ENCODE measurements at places on chromosomes 11 and 22. TPM values are rescaled to one million over a fixed set of nuclear protein-coding genes. Genes with fewer than 3 reads are reported as not detected.

The TRPT1 gene
- 37.6 TPM for total RNA-seq

DNA sequence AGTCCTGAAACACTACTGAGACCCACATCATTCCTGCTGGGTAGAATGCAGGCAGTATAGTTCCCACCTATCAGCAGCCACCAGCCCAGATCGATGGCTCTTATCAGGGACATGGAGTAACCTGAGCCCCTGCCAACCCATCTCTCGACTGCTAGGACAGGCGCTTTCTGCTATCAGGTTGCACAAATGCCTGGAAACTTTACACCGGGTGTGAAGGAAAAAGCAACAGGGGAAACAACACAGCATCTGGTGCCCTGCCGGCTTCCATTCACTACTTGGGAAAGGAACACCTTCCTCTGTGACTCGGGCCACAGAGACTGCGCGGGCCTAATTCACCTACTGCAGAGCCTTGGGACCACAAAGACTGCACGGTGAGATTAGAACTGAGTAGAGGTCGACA is 18.5 kb downstream of the RBFOX2 start:
- DNase-seq = no peak

The CYP2D6 gene
- total RNA-seq = 8.8 TPM

- no peak for DNase-seq
Measured at GRCh38 chr22:49162841-49163240, 664.8 kb downstream of the BRD1 start.

DNA sequence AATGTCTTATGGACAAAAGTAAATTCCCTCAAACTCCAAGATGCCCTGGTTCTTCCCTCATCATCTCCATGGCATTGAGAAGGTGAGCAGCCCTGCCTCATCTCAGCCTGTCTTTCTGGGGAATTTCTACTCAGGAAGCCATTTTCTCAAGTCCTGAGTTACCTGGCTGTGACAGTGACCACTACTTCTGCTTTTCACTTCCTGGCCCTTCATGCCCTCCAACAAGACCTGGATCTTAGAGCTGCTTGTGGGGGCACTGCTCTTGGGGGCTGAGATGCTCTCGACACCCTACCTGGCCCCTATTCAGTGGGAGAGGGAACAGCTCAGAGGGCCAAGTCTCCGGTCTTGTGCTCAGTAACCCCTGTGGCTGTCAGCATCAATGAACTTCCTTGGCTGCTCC is 5.5 kb upstream of the IGSF22 start:
- DNase-seq = no peak

The OR10V1 gene
- total RNA-seq = not detected

DNA sequence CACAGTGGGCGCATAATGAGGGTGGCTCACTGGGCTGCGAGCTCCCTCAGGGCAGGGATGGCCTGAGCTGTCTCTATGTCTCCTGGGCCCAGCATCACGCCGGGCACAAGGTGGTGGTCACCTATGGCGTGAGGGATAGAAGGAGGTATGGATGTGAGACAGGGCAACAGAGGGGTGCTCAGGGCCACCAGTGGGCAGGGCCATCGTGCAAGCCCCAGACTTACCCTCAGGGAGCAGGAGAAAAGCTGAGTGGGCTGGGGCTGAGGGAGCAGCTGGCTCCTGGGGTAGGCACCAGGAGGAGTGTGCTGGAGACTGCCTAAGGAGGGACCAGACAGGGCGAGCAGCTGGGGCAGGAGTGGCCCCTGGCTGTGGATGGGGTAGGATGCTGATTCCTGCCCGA is 34.3 kb upstream of the KLHL35 start:
- no peak for DNase-seq

- no peak for DNase-seq
Measured at GRCh38 chr22:25045159-25045558, 92.6 kb downstream of the KIAA1671 start.

DNA sequence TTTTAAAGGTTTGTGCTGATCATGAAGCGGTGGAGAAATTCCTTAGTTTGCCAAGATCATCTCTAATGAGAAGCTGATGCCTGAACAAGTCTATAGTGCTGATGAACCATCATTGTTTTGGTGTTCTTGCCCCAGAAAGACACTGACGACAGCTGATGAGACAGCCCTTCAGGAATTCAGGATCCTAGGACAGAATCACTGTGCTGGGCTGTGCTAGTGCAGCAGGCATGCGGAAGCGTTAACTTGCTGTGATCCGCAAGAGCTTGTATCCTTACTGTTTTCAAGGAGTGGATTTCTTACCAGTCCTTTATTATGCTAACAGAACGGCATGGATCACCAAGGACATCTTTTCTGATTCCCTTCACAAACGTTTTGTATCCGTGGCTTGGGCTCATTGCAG is 104.1 kb downstream of the TBC1D22A start:
- DNase-seq = no peak

DNA sequence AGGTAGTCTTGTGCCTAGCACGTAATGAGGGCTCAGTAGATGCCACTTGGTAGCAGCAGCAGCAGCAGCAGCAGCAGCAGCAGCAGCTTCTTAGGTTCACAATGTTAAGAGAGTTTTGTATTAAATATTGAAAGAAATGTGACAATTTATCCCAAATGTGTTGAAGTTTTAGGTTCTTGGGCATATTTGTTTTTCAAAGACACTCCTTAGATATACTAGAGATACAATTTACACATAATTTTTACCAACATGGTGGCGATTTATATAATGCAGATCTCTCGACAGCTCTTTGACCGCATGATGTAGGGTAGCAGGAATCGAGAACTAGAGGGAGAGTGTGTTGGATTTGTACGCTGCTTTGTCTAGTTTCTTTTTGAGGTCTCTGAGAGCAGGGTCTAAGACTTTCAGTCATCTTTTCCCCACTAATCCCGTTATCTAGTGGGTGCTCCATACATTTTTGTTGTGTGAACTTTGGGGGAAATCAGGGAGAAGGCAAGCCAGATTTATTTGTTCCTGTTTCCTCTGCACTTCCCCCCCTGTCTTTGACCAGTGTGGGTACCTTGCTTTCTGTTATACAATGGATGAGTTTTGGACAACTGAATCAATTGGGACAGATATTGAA is 1.4 kb downstream of the FDX1 start:
- peak; percentile 20 for DNase-seq

The PNPLA5 gene
- total RNA-seq = not detected

The IFITM10 gene
- 1.8 TPM for total RNA-seq

The KRTAP5-2 gene
- not detected for total RNA-seq

DNA sequence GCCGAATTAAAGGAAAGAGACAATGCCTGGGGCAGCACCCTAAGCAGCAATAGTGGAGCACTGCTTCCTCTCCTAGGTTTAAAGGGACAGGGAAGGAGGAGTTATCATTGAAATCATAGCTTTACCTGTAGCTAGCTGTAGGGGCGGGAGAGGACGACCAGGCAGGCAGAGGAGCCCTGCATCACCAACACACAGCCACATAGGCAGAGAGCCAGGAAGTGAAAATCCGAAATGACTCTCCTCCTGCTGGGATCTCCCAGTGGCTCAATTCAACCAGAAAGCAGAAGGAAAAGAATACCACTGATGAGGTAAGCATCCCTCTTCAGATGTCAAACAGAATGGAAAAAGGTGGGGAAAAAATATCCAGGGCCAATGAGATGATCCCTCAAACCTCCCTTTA is 20.4 kb downstream of the MRGPRX4 start:
- no peak for DNase-seq

GRCh38 chr11:1401656-1402221 is 12.0 kb downstream of the BRSK2 start:
- DNase-seq = peak; percentile 21

DNA sequence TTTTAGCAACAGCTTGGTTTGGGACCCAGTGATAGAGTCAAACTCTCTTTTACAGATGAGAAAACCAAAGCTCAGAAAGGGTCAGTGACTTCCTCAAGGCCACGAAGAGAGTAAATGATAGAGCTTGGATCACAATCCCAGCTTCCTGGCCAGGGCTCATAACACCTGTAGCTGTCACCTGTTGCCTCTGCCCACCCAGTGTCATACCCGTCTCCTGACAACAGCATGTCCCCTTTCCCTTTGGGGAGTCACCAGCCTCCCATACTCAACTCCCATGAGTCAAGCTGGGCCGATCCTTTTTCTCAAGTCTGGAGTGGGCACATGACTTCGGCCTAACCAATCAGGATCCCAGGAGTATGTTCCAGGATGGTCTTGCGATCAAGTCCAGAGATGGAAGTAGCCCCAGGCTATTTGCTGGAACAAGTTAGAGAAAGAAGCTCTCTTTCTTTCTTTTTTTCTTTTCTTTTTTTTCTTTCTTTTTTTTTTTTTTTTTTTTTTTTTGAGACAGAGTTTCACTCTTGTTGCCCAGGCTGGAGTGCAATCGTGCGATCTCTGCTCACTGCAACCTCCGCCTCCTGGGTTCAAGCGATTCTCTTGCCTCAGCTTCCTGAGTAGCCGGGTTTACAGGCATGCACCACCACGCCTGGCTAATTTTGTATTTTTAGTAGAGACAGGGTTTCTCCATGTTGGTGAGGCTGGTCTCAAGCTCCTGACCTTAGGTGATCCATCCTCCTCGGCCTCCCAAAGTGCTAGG is 27.8 kb upstream of the MYH9 start:
- DNase-seq = no peak

DNA sequence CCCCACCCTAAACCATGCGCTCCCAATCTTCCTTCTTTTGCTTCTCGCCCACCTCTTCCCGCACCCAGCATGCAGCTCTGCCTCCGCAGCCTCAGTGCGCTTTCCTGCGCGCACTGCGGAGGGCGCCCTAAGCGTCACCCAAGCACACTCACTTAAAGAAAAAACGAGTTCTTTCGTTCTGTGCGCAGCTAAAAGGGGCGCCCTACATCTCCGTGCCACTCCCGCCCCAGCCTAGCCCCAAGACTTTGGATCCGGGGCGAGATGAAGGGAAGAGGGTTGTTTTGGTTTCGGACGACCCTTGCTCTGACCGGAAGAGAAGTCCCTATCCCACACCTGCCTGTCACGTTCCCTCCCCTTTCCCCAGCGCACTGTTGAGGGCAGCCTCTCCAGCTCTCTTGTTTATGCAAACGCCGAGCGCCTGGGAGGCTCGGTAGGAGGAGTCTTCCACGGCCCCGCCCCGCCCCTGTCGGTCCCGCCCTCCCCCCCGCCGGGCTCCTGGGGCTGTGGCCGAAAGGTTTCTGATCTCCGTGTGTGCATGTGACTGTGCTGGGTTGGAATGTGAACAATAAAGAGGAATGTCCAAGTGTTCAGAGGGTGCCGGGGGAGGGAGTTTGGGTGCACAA is 5.3 kb downstream of the VSIG2 start:
- peak; percentile 85 for DNase-seq

The AIFM3 gene
- total RNA-seq = 1.0 TPM

GRCh38 chr11:79344753-79345294 is 96.0 kb downstream of the TENM4 start:
- DNase-seq = no peak

- DNase-seq = no peak
Measured at GRCh38 chr11:108221371-108221770, 1.1 kb downstream of the NPAT start.

GRCh38 chr11:1293619-1294015 is 15.8 kb downstream of the TOLLIP start:
- DNase-seq = no peak

The OR2D2 gene
- total RNA-seq = not detected
